KG1 (cell line): ENCODE measurements at places on chromosomes 6 and 20.

GRCh38 chr6:40909811-40910210 lies 129.2 kb downstream of the UNC5CL start:
- no peak for DNase-seq

DNA sequence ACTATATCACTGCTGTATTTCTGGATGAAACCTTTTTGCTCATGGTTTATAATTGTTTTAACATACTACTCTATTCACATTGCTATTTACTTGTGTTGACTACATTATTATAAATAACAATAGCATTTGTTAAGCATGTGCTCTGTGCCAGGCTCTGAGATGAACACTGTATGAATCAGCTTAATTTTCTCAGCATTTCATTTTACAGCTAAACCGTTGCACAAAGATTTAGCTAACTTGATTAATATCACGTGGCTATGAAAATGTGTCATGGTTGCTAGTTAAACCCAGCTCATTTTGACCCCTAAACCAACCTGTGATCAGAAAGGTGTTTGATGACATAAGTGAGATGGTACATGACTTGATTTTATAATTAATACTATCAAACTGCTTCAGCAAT lies 77.5 kb downstream of the NCOA7 start:
- DNase-seq: no peak

DNA sequence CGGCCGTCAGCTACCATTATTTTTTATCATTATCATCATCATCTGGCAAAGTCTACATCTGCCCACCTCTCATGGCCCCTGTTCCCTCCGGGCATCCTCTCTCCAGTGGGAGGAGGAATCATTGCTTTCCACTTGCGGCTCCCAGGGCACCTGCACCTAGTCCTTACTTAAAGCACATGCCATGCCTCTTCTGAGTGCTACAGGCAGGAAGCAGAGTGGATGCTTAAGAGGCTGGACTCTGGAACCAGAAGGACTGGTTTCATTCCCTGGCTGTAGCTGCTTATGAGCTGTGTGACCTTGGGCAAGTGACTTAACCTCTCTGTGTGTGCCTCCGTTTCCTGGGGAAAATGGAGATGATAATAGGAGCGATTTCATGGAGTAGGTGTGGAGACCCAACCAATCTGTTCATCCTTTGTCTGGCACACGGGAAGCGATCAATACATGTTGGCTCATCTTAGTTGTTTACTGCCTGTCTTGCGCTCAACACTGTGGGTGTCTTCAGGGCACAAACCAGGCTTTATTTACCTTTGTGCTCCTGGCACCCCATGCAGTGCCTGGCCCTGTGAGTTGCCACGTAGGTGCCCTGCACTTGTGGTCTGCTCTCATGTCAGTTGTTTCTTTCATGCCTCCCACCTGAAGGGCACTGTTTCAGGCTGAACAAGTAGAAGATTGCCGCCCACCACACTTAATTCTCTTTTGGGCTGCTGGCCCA lies 317.0 kb upstream of the SULF2 start:
- no peak for DNase-seq

DNA sequence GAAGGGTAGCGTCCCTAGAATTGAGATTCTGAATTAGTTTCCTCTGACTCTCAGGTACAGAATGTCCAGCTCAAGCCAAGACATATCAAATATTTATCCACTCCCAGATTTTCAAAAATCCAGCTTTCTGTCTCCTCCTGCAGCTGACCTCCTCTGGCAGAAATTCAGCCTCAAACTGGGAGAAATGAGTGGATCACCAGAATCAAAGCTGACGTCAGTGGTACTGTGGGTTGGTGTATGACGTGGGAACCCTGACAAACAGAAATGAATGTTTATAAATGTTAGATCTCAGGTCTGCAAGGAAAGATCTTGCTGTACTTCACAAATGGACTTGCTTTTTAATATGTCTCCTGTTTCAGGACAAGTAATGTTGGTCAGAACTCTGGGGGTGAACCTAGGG lies 595.0 kb downstream of the PTPRT start:
- DNase-seq: no peak

GRCh38 chr20:32132911-32133549 lies 23.5 kb downstream of the TM9SF4 start:
- DNase-seq: no peak

DNA sequence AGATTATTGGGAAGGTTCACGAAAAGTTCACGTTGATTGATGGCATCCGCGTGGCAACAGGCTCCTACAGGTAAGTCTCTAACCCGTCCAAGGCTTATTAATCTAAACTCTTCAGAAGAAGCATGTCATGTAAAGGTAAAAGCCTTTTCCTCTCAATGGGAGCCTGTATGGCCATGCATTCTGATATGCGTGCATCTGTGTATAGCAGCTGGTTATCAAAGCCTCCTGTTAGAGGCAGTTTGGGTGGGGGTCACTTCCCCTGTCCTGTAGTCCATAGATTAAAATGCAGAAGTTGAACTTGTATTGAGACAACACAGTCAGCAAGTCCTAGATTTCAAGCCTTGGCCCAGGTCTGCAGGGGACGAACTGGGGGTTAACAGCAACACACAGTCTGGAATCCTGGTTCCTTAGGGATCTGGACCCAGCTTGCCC lies 14.2 kb upstream of the DHX35 start:
- no peak for DNase-seq

DNA sequence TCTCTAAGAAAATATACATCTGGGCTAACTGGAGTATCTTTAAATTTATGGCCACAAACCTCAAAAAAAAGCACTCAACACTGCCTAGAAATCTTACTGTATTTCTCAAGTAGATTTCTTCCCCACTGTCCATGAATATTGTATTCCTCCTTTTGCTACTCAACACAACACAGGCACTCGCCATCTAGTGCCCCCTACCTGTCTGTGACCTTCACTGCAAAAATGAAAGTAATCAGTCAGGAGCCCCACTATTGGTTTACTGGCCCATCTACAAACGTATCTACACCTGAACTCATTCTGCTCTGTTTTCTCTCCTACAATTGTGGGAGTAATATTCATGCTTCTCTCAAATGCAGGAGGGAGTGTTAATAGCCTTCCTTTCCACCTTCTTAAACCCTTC lies 58.3 kb downstream of the LY86 start:
- no peak for DNase-seq

- DNase-seq: no peak
These were observed 227.2 kb downstream of the TMEM242 start for GRCh38 chr6:157096105-157096504.

- DNase-seq: no peak
These were observed 359.5 kb downstream of the CDH4 start for GRCh38 chr20:61611401-61612180.

DNA sequence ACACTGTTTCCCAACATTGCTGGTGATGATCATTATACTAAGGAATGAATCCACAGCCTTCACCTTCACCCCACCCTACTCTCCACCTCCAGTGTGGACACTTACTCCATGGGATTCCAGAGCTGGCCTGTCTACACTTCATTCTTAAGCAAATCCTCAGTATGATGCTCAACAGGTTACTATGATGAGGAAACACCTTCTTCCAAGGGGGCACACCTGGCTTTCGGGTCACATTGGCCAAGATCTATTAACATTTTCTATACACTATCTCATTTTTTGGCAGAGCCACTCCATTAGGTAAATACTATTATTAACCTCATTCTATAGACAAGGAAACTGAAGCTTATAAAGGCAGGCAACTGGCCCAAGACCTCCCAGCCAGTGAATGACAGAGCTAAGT lies 8.0 kb upstream of the EPPIN start:
- no peak for DNase-seq

DNA sequence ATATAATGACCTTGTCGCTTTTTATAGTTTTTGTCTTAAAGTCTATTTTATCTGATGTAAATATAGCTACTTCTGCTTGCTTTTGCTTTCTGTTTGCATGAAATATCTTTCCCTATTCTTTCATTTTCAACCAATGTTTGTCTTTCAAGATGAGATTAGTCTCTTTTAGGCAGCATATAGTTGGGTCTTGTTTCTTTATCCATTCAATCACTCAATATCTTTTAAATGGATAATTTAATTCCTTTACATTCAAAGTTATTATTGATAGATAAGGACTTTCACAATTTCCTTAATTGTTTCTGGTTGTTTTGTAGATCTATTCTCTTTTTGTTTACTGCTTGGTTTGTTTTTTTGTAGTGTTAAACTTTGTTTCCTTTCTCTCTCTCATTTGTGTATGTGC lies 43.5 kb upstream of the TPD52L1 start:
- DNase-seq: no peak

DNA sequence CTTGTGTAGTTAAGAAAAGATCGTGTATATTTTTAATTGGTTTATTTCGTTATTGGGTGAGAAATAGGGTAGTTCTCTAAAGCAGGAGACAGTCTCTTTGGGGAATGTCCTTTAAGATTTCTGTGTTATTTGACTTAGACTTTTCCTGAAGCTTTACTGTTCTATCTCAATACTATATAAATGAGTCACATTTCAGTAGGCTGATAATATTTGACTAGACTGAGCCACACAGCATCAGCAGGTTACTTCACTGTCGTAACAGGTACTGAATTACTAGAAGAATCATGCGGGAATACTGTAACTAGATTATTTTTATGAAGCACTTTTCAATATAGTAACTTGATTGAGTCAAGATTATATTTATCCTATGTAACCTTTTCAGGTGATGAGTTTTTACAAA lies 1.4 kb downstream of the SMAP1 start:
- no peak for DNase-seq

DNA sequence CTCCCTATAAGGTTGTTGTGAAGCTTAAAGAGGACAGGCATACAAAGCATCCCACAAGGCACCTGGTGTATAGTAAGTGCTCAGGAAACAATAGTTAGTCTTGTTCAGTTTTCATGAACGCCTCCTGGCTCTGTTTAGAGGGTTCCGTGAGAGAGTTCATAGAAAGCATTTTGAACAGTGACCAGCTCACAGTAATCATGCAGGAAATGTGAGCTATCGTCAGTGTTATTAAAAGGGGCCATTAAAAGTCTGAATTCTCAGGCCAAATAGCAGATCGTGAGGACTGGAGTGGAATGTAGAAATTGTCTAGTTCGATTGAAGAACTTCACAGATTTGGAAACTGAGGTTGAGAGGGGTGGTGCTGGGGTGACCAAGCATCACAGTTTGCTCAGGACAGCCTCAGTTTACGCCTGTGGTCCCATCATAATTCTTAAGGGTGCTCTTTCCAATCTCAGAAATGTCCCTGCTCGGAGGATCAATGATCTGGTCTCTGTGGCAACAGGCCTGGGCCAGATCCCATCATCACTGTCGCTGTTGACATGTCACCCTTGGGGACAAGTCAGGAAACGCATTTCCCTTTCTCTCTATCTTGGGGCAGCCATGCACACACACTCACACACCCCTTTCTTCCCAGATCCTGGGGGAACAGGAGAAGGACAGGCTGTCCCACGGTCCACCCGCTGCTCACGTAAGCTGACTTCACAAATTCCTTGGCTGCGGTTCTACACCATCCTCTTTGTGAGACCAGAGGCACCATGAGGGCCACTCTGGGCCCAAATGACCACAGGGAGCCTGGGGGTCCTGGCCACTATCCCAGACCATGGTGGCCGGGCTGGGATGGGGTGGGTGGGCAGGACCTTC lies 7.2 kb downstream of the TGM2 start:
- DNase-seq: no peak

DNA sequence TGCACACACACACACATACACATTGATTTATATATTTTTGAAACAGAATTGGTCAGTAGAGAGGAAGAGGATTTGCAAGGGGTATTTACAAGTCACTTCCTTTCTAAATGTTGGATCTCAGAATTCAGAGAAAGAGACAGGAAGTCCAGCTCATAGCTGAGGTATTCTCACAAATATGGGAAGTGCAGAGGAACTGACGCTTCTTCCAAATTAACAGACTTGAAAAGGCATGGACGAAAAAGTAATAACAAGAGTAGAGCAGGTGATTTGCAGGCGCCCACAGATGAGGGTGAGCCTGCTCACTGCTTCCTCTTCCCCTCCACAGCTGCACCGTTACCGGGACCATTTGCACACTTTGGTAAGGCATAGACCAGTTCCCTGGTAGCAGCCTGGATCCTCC lies 246.4 kb downstream of the PHACTR1 start:
- peak; percentile 43 for DNase-seq

- DNase-seq: no peak
These were observed 46.0 kb upstream of the ELOVL5 start for GRCh38 chr6:53394704-53395103.
